Activated naive CD4-positive, alpha-beta T cell treated with anti-CD3 and anti-CD28 coated beads, Interleukin-2, amount 10 ng/mL, durations not matched to agents 7 days and 5 days (primary cell): ENCODE measurements at places on chromosomes 3 and 15.
A peak's percentile ranks its signal among the peaks of the same experiment; 100 is the strongest.

DNA sequence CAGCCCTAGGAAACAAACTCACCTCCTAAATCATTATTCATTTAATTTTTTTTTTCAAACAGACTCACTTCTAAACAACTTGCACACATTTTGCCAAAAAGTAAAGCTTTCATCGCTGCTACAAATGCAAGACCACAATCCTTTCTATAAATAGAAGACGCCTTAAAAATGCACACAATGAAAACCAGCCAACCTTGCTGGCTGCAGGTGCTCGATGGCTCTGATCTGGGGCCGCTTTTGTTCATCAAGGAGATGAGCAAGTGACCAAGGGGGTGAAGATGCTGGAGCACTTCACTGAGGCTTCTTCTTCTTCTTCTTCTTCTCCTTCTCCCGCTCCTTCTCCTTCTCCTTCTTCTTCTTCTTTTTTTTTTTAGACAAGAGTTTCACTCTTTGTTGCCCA, 12.7 kb upstream of the SLC6A6 start:
- H3K4me3 ChIP-seq, result no peak overlapping the region
- no peak for DNase-seq
- H3K27ac ChIP-seq, result no peak overlapping the region
- no peaks in the 10 kb centered on the region for H3K4me1 ChIP-seq
- H3K36me3 ChIP-seq, result no peaks in the 10 kb centered on the region

- H3K4me1 ChIP-seq, result peaks cover 2% of the 10 kb centered on the region
- H3K36me3 ChIP-seq, result no peaks in the 10 kb centered on the region
- H3K27me3 ChIP-seq, result no peaks in the 10 kb centered on the region
Observed at GRCh38 chr15:49589030-49589429, 31.6 kb downstream of the FAM227B start.

DNA sequence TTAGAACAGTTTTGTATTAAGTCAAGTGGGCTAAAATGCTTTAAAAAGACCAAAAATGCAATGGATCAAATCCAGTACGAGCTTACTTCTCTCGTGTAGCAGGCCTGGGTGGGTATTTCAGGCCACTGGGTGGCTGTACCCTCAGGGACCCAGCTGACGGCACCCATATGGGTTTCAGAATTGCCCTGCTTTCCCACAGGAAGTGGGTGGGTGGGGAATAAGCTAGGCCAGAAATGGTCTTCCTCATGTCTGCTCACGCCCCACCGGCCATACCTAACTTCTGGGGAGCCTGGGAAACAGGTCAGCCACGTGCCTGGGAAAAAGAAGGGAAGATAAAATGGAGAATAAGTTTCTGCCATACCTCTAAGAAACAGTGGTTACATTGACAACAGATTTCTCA, 20.3 kb downstream of the GPR160 start:
- no peaks in the 10 kb centered on the region for H3K27me3 ChIP-seq
- no peak for DNase-seq
- no peak overlapping the region for H3K27ac ChIP-seq

- no peak for DNase-seq
- H3K4me1 ChIP-seq, result peaks cover 20% of the 10 kb centered on the region
- peaks cover 51% of the 10 kb centered on the region for H3K27me3 ChIP-seq
- no peak overlapping the region for H3K4me3 ChIP-seq
Observed at GRCh38 chr15:80852676-80853075, 73.5 kb downstream of the CEMIP start.

DNA sequence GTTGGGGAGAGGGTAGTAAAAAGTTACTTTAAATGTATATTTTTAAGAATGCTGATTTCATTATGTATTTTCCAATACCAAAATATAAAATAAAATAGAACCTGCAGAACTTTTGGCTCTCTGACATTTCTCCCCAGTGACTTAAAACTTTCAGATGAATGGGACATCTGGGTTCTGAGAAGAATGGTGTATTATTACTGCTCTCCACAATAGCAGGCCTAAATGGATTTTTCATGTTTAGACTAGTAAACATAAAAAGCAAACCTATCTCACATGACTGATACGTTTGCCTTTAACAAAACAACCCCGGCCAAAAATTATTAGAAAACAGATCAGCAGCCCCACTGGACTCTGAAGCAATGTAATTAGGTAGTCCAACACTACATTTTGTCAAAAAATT, 73.8 kb downstream of the FHIT start:
- H3K27ac ChIP-seq, result no peak overlapping the region
- no peaks in the 10 kb centered on the region for H3K36me3 ChIP-seq
- no peak for DNase-seq
- H3K27me3 ChIP-seq, result no peaks in the 10 kb centered on the region
- H3K4me1 ChIP-seq, result no peaks in the 10 kb centered on the region

- no peak overlapping the region for H3K4me3 ChIP-seq
- no peak for DNase-seq
- peaks cover 8% of the 10 kb centered on the region for H3K4me1 ChIP-seq
- no peaks in the 10 kb centered on the region for H3K36me3 ChIP-seq
- peaks cover 78% of the 10 kb centered on the region for H3K27me3 ChIP-seq
- H3K27ac ChIP-seq, result no peak overlapping the region
Observed at GRCh38 chr15:74123131-74123429, 7.3 kb upstream of the ISLR2 start.

- H3K36me3 ChIP-seq, result no peaks in the 10 kb centered on the region
- peaks cover 71% of the 10 kb centered on the region for H3K27me3 ChIP-seq
- no peak overlapping the region for H3K4me3 ChIP-seq
- no peak for DNase-seq
- no peak overlapping the region for H3K27ac ChIP-seq
Observed at GRCh38 chr15:29674661-29675533, 147.4 kb downstream of the TJP1 start.

- no peak overlapping the region for H3K4me3 ChIP-seq
- no peak overlapping the region for H3K27ac ChIP-seq
- H3K4me1 ChIP-seq, result peaks cover 22% of the 10 kb centered on the region
- no peak for DNase-seq
- H3K36me3 ChIP-seq, result peaks cover 5% of the 10 kb centered on the region
- peaks cover 3% of the 10 kb centered on the region for H3K27me3 ChIP-seq
Observed at GRCh38 chr15:49041426-49041825, 4.8 kb downstream of the SECISBP2L start.

DNA sequence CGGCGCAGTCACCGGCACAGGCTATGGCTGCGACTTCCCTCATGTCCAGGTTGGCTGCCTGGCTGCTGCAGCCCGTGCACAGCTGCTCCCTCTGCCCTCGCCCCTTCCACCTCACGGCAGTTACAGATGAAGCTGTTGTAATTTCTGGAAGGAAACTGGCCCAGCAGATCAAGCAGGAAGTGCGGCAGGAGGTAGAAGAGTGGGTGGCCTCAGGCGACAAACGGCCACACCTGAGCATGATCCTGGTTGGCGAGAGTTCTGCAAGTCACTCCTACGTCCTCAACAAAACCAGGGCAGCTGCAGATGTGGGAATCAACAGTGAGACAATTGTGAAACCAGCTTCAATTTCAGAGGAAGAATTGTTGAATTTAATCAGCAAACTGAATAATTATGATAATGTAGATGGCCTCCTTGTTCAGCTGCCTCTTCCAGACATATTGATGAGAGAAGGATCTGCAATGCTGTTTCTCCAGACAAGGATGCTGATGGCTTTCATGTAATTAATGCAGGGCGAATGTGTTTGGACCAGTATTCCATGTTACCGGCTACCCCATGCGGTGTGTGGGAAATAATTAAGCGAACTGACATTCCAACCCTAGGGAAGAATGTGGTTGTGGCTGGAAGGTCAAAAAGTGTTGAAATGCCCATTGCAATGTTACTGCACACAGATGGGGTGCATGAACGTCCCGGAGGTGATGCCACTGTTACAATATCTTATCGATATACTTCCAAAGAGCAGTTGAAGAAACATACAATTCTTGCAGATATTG, 13.2 kb upstream of the GNB4 start:
- peak; percentile 24 for DNase-seq
- H3K4me1 ChIP-seq, result peaks cover 10% of the 10 kb centered on the region
- no peak overlapping the region for H3K4me3 ChIP-seq
- no peaks in the 10 kb centered on the region for H3K36me3 ChIP-seq
- no peak overlapping the region for H3K27ac ChIP-seq
- peaks cover 12% of the 10 kb centered on the region for H3K27me3 ChIP-seq

- no peak overlapping the region for H3K27ac ChIP-seq
- H3K4me1 ChIP-seq, result no peaks in the 10 kb centered on the region
- no peaks in the 10 kb centered on the region for H3K36me3 ChIP-seq
- H3K4me3 ChIP-seq, result no peak overlapping the region
Observed at GRCh38 chr3:25527801-25528200, 99.7 kb downstream of the RARB start.

GRCh38 chr3:72446218-72447058, 401.8 kb downstream of the SHQ1 start:
- peak within 1 kb of the TSS; percentile 99 for H3K27ac ChIP-seq
- H3K27me3 ChIP-seq, result peaks cover 29% of the 10 kb centered on the region
- H3K36me3 ChIP-seq, result peaks cover 34% of the 10 kb centered on the region
- H3K4me1 ChIP-seq, result peaks cover 53% of the 10 kb centered on the region
- DNase-seq, result no peak
